Common myeloid progenitor, CD34-positive (primary cell): ENCODE measurements at places on chromosomes 12 and 14.

DNA sequence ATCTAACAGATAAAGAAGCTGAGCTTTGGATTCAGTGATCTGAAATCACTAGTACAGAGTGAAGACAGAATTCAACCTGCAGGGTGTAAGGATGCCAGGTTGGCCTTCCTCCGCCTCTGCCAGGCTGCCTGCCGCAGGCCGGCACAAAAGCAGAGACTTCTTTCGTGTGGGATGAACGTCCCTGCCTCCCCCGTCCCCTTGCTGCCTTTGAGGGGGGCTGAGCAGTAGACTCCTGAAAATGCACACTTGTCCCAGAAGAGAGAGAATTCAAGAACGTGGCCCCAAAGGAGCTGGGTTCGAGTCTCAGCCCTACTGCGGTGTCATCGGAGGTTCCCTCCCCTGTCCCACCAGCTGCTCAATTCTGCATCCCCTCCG, 154.3 kb downstream of the BCL11B start:
- no peak for DNase-seq

DNA sequence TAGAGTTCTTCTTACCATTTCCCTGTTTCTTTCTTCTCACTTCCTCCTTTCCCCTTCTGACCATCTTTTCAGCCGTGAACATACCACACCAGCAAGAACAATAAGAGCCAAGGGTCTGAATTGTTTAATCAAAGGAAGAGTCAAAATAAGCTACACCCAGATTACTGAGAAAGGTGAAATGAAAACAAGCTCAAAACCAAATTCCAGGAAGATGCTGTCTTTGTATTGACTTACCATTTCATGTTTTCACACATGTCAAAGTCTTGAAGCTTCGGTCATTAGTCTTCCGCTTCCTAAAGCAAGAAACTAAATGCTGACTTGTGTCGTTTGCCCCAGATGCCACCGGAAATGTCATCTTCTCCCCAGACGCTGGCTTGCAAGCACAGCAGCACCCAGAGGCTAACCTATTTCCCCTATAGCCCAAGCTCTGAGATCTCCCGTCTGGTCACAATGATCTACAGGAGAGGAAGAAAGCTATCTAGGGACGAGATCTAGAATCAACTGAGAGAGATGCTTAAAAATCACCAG, 136.5 kb upstream of the AMIGO2 start:
- DNase-seq: peak; percentile 82

DNA sequence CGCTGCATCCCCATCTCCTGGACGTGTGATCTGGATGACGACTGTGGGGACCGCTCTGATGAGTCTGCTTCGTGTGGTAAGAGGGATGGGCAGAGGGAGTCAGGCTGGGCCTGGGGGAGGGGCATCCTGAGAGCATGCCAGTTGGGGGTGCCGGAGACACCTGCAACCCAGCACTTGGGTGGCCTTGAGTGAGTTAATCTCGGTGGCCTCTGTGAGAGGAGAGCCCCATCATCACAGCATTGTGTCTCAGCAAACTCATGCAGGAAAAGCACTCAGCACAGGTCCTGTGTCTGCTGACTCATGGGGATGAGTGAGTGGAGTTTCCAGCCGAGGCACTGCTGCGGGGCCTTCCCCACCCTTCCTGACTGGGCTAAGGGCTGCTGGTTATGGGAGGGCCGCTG, 19.6 kb upstream of the LRP1-AS start:
- DNase-seq: peak; percentile 61

DNA sequence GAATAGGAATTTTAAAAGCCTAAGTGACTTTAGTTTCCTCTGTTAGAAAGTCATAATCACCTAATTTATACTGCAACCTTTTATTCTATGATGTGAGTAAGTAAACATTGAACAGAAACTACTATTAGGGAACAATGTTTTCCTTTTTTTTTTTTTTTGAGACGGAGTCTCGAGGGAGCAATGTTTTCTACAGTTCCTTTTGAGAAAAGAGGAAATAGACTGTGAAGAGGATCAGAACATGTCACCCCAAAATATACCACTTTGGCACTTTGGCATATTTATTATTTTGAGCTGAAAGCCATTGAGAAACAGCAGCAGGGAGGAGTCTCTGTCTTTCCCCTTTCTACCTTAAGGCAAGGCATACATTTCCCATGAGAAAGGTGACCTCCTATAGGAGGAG, 162.7 kb upstream of the CNOT2 start:
- DNase-seq: no peak

DNA sequence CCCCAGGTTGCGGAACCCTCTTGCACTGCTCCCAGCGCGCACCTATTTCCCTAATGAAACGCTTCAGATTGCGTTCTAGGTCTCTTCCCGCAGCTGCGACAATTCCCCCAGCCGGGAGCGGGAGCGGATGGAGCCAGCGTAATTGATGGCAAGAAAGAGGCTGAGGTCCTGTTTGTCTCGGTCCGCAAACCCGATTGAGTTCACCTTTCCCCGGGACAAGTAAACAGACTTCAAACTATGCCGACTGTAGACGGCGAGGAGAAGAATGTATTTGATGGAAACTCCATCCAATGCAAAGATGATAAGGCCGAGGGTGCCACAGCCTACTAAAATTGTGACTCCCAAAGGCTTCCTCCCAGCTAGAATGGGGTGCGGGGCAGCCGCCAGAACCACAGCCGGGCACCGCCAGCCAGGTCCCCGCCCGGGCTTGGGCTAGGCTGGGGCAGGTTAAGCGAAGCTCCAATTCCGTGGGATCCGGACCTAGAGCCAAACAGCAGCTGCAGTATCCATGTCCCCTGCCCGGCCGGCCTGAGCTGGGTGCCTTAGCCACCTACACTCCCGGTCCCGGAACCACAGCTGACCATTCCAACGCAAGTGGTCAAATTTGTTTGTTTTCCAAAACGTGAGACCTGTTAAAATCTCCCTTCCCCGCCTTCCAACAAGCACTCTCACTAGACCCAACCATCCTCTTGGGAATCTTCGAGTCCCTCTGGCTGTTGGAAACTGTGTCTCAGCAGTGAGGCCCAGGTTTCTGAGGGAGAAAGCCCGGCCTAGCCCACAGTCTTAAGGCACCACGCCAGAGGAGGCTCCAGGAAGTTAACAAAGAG, 5.5 kb downstream of the NKX2-1 start:
- no peak for DNase-seq

GRCh38 chr12:8145754-8146441, 10.9 kb upstream of the ZNF705A start:
- DNase-seq: no peak

DNA sequence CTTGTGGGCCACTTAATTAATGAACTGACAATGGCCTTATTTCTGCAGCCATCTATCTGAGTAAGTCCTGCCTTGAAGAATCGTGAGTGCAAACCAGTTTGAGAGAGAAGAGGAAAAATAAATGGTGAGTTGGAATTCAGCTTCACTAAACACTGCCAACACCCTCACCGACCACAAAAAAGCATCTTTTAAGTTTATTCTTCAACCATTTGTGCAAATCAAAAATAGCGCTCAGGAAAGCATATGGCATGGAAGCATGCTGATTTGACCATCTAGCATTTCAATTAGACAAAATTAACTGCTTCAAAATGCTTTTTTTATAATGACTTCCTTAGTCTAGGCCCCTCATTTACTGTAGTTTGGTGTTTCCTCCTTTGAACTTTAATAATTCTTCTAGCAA, 294.0 kb downstream of the PPFIA2 start:
- no peak for DNase-seq

- DNase-seq: no peak
Measured at GRCh38 chr12:101859664-101860607, 17.4 kb upstream of the DRAM1 start.

DNA sequence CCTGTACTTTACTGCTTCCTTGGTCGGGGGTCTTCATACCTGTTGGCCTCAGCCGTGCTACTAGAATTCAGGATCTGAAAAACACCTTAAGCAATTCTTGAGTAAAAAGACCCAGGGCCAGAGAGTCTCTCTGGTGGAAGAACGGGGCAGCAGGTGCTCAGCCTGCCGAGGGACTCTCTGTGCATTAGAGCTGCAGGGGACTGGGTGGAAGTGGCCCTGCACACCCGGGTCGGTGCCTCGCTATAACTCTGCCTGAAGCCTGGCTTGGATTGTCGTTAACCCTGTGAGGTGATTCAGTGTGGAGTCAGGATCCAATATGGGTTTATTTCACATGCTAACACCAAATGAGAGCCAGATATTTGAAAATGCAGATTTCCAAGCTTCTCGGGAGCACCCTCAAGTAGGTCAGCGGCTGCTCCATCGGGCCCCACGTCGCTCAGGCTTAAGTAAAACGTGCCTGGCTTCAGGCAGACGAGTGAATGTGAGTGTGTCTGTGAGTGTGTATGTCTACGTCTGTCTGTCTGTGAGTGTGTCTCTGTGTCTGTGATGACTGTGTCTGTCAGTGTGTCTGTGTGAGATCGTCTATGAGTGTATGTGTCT, 35.1 kb upstream of the C14orf180 start:
- DNase-seq: no peak

- no peak for DNase-seq
Measured at GRCh38 chr12:28086521-28087155, 103.6 kb upstream of the CCDC91 start.

DNA sequence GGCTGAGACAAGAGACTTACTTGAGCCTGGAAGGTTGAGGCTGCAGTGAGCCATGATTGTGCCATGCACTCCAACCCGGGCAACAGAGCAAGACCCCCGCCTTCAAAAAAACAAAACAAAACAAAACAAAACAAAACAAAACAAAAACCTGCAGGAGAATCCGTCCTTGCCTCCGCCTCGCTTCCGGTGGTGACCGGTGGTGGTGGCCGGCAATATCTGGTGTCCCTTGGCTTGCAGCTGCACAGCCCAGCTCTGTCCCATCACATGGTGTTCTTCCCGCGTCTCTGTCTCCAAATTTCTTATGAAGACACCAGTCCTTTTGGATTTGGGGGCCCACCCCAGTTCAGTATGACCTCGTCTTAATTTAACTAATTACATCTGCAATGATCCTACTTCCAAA, 10.0 kb downstream of the SMIM41 start:
- DNase-seq: no peak

- no peak for DNase-seq
Measured at GRCh38 chr14:29735459-29735858, 192.2 kb downstream of the PRKD1 start.

GRCh38 chr12:89721291-89721987, 12.8 kb upstream of the ATP2B1 start:
- DNase-seq: peak; percentile 65

DNA sequence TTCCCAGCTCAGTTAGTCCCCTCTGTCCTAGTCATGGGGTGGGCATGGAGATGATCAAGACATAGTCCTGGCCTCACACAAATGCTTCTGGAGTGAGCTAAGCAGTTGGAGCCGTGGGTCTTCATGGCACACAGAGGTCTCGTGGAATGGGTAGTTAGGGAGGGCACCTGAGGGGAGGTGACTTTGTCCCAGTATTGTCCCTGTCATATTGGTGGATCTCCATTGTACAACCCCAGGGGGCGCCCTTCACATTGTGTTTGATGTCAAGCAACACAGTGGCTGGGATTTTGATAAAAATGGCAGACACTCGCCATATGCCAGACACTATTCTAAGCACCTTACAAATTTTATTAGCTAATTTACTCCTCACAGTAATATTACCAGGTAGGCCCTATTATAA, 175.4 kb upstream of the LHX5 start:
- DNase-seq: no peak

DNA sequence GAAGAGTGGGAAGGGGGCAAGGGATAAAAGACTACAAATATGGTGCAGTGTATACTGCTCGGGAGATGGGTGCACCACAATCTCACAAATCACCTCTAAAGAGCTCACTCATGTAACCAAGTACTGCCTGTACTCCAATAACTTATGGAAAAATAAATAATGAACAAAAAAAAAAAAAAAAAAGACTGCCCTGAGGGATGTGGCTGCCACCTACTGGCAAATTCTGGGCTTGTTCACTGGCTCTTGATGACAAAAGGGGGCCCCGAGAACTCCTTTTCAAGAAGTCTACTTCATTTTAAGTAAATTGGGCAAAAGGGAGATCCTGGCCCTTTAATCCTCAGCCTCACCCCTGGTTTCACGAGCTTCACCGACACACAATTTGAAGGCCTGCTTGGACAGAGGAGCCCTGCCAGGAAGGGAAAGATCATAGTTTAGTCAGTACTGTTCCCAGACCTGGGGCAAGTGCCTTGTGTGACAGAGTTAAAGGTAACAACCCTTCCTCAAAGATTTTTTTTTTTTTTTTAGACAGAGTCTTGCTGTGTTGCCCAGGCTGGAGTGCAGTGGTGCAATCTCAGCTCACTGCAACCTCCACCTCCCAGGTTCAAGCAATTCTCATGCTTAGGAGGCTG, 26.1 kb upstream of the STAC3 start:
- DNase-seq: peak; percentile 42

GRCh38 chr14:100317912-100318808, 5.0 kb upstream of the SLC25A47 start:
- DNase-seq: peak; percentile 84

DNA sequence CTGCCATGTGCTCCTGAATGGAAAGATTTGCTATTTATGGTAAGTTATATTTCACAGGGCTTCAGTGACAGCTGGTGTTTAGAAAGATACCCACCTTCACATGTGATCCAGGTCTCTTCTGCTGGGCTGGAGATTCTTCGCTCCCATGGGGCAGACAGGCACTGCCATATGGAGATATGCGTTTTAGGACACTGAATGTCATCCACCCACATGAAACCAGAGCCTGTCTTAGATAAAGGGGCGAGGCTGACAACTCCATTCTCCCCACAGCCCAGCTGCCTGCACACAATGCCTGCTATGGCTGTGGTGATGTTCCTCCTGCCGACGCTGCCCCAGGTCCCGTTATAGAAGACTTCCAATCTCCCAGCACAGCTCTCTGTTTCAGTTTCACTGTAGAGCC, 69.4 kb downstream of the ACSM4 start:
- no peak for DNase-seq

DNA sequence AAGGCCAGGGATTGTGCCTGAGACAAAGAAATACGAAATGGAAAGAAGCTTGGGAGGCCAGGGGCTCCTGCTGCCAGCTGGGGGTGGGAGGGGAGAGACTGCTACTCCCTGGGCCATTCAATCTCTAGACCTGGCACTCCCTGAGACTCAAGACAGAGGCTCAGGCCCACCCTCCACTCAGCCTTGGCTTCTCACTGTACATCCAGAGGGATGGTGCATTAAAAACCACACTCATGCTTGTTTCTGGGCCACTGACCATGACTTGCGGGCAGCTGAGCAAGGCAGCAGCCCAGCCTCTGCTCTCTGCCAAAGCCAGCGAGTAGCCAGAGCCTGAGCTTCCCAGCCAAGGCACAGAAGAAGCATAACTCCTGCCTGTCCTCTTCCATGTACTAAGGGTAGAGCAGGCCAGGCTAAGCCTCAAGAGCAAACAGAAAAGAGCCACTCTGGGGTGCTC, 41.5 kb downstream of the PITPNM2 start:
- DNase-seq: no peak

- no peak for DNase-seq
Measured at GRCh38 chr12:132277374-132277941, 51.9 kb downstream of the GALNT9 start.

- DNase-seq: no peak
Measured at GRCh38 chr14:64407329-64407728, 19.2 kb downstream of the MTHFD1 start.

DNA sequence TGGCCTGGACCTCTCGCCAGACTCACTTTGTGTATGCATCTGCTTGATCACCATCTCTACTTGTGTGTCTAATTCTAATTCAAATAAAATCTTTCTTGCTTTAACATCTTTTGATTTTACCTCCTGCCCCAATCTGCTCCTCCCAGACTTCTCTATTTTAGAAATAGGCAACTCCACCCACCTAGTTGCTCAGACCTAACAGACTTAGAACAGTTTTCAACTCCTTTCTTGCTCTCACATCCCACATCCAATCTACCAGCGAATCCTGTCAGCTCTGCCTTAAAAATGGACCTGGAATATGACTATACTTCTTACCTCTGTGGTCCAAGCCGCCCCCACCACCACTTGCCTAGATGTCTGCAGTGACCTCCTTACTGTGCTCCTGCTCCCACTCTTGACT, 18.7 kb downstream of the NRXN3 start:
- no peak for DNase-seq

- no peak for DNase-seq
Measured at GRCh38 chr14:61736751-61737150, 25.5 kb upstream of the SNAPC1 start.
